ENCODE measurements at places on chromosomes 2 and 18.

- DNase-seq = no peak
Observed at GRCh38 chr18:9826685-9827084, 59.1 kb upstream of the TXNDC2 start.

DNA sequence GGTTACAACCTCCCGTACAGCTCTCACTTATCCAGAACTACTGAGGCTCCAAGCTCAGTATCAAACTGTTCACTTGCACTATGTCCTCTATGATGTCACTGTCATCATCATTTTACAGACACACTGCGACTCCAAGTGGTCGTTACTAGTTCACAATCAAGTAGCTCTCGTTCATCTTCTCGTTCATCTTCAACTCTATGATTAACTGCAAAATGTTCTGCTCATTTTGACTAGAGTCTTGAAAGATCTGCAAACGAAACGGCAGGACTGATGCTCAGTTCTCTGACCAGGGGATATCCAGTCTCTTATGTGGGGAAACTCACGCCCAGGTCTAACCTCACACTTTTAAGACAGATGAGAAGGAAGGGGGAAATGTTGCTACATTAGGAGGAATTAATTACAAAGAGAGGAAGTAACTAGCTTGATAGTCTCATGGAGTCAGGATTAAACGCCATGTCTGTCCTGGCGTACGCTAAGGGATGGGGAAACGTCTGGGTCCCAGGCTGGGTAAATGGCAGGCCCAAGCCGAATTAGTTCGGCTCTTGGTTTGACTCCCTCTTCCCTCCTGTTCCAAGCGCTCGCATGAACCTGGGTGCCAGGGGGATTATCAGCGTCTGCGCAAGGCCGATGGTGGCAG, 794 bp upstream of the CHCHD5 start:
- DNase-seq = peak; percentile 37

DNA sequence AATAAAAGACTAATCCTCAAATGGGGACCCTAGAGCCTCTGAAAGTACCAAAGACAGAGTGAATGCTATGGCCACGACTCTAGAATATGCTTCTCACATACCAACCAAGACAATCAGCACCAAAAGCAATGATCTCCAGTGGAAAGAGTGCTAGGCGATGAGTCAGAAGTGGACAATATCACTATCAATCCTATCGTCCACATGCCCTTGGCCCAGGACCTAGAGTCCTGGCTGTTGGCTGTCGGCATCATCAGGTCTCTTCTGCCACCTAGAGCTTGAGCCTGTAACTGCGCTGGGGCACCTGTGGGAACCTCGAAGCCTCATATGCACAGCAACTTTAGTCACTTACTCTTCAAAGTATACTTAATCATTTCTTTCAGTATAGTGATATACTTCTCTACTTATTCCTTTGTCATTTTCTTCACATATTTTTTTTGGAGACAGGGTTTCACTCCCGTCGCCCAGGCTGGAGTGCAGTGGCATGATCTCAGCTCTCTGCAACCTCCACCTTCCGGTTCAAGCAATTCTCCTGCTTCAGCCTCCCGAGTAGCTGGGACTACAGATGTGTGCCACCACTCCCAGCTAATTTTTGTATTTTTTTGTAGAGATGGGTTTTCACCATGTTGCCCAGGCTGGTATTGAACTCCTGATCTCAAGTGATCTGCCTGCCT, 29.7 kb downstream of the NOL10 start:
- peak; percentile 88 for DNase-seq

GRCh38 chr18:63071701-63072141, 247.8 kb downstream of the BCL2 start:
- no peak for DNase-seq

DNA sequence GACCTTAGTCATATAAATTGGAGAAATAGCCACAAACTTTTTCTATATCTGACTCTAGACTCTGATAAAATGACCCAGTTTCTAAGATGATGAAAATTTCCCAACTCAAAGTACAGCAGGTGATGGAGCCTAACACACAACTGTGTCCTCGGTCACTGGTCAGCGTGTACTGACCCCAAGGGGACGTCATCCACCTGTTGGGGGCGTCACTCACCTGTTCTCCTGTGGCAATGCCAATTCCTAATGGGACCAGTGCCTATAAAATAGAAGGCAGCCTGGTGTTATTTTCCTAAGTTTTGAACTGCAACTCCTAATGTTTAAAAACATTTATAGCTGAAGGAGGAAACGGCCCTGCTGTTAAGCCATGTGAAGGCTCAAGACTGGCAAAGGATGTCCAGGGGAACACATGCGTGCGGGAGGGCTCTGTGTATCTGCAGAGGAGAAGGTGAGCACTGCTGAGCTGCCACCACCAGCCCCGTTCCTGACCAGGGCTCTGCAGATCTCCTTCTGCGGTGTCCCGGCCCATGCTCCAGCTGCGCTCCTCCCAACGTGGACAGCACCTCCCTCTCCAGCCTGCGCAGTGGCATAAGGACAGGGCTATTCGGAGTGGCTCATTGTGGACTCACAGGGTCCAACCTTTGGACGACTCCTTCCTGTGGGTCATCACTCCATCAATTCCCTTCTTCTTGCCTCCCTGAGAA, 21.2 kb downstream of the TYMS start:
- no peak for DNase-seq

DNA sequence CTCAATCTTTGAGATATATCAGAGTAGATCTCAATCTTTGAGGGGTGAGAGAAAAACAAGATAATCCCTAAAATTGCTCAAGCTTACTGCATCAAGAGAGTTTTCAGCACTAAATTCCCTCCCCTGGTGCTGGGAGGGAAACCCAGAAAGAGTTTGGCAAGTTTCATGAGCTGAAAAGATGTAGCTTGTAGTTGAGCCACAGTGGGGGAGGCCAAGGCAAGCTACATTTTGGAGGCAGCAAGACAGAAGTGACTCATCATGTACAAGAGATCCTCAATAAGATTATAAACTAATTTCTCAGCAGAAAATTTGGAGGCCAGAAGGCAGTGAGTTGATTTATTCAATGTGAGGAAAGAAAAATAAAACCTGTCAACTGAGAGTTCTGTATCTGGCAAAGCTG, 308.2 kb downstream of the PIEZO2 start:
- DNase-seq = no peak
